ENCODE measurements at places on chromosomes 4 and X.

DNA sequence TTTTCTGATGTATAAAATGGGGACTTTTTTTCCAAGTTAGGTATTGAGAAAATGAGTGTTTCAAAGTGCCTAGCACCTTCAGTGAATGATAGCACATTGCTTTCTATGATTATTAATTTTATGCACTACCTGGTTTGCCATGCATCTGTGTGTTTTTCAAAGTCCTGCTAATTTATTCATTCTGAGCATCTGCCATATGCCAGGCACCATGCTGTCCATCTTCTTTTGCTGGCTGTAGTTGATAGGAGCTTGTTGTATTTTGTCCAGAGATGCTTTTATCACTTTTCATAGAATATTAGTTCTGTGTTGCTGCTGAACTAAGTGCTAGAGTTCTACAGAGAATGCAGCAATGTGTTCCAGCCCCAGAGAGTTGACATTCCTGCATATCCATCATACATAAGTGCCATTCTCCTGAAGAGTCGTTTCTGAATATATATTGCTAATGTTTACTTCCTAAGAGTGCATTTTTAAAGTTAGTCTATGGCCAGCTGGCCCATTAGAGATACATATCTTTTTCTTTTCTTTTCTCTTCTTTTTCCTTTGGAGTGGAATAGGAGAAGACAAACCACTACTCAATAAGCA is 49.0 kb upstream of the CLNK start:
- no peak for DNase-seq

- DNase-seq: no peak
These were observed 76.8 kb upstream of the PRPS1 start for GRCh38 chrX:107551546-107551945.

- no peak for DNase-seq
These were observed 49.8 kb downstream of the FGFRL1 start for GRCh38 chr4:1061056-1061700.

DNA sequence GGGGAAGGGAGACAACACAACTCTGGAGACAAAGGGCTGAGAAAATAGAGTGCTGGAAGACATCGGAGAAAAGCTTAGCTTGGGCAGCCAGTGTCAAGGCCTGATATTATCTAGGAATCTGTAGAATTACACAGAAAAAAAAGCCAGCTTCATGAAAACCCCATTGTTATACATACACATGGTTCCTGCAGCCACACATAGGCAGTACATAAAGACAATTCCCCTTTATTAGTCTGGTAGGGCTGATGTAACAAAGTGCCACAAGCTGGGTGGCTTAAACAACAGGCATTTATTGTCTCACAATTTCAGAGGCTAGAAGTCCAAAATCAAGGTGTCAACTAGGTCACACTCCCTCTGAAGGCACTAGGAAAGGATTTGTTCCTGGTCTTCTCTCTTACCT is 503.5 kb downstream of the MID1IP1 start:
- DNase-seq: no peak

DNA sequence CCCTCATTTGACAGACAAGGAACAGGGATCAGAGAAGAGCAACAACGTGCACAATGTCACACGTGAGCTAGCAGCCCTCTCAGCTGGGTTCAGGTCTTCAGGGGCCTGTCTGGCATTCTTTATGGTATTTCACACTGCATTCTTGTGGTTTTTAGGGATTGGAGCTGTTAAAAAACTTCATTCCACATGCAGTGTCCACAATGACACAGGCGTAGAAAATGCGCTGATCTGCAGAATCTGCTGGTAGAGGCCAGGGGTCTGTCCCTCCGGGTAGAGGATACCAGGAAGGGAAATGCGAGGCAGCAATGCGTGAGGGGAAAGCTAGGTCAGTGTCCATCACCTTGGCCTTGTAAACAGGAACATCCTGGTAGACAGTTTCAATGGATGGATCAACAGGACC is 36.6 kb downstream of the MAP7D3 start:
- DNase-seq: peak; percentile 92

GRCh38 chrX:346034-346813 is 27.6 kb upstream of the GTPBP6 start:
- peak; percentile 85 for DNase-seq

GRCh38 chrX:1261285-1261684 is 7.3 kb upstream of the CSF2RA start:
- no peak for DNase-seq

DNA sequence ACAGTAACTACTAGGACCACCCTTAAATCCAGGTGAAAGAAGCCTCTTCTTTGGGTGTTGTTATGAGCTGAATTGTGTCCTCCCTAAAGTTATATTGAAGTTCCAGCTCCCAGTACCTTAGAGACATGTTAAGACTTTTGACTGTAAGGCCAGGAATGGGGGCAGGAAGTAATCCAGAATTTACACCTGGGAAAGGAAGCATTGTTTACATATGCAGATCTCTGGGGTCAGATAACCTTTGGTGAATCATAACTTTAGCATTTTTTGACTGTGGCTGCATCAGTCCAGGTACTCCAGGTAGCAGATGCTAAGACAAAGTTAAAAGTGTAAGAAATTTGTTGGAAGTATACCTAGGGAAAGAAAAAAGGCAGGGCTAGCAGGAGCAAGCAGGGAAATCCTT is 104.9 kb upstream of the CENPE start:
- DNase-seq: no peak

GRCh38 chr4:32268863-32269262 is 1548.7 kb downstream of the PCDH7 start:
- no peak for DNase-seq

GRCh38 chr4:5992828-5993321 is 25.4 kb downstream of the C4orf50 start:
- no peak for DNase-seq

- no peak for DNase-seq
These were observed 107.1 kb downstream of the TMEM131L start for GRCh38 chr4:153573221-153573620.

GRCh38 chr4:38951598-38951997 is 80.6 kb downstream of the TMEM156 start:
- DNase-seq: no peak

GRCh38 chr4:155496294-155496626 is 119.5 kb upstream of the MAP9 start:
- DNase-seq: no peak

DNA sequence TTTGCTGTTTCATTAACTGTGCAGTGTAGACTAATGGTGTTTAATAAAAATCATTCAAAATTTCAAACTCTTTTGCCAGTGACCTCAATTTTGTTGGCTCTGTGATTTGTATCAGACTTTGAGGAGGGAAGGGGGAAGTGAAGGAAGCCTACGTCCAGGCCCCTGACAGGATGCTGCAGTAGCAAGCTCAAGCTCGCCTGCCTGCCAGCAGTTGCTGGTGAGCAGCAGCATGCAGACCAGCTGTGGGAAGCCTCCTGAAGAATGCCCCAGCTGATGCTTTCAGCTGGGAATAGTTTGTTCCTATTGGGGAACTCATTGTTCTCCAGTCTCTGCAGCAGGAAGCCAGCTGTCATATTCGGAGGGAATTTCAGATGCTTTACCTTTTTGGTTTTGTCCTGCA is 495.2 kb downstream of the AFF2 start:
- no peak for DNase-seq

DNA sequence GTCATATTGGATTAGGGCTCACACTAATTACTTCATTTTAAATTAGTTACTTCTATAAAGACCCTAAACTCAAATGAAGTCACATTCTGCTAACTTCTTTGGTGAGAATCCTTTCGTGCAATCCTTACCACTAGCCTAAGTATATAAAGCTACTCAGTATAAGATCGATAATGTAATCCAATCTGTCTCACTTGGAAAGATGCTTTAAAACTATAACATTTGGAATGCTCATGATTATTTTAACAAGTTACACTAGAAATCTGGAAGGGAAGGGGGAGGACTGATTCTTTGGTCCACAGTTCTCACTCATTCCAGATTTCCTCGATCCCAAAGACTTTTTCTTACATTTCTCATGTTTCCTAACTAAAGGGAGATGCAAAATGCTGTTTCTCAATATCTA is 336.4 kb upstream of the SLIT2 start:
- no peak for DNase-seq

DNA sequence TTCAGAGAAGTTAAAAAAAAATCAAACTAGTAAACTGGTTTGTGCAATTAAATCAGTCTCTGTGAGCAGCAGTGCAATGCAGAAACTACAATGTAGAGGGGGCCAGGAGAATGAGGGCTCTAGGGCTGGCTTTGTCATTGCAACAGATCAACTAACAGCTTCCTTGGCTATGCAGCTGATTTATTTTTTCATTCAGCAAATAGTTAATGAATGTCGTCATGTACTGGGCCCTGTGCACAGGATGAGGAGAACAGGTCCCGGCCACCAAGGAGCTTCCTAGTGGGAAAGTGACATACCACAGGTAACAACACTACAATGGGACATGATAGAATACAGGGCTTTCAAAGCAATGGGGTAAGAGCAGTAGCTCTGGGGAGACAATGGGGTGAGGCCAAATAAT is 190.1 kb downstream of the NSUN7 start:
- no peak for DNase-seq

GRCh38 chrX:72080150-72080549 is 51.6 kb downstream of the RTL5 start:
- no peak for DNase-seq

DNA sequence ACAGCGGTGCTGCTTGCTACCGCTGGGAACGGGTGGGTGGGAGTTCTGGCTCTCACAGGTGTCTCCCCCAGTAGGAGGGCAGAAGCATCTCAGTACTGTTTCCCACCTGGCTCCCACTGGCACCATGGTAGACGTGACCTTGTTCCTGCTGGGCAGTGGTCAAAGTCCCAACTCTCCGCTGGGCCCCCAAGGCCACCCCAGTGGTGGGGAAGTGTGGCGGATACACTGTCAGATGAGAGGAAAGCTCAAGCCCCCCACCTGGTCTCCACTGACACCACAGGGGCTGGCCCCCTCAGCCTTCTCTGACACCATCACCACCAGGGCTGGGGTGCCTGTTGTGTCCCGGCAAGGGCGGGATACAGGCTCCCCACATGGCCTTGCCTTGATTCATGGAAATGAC is 24.6 kb downstream of the LETM1 start:
- DNase-seq: no peak

GRCh38 chr4:149972407-149972806 is 105.8 kb upstream of the DCLK2 start:
- no peak for DNase-seq

DNA sequence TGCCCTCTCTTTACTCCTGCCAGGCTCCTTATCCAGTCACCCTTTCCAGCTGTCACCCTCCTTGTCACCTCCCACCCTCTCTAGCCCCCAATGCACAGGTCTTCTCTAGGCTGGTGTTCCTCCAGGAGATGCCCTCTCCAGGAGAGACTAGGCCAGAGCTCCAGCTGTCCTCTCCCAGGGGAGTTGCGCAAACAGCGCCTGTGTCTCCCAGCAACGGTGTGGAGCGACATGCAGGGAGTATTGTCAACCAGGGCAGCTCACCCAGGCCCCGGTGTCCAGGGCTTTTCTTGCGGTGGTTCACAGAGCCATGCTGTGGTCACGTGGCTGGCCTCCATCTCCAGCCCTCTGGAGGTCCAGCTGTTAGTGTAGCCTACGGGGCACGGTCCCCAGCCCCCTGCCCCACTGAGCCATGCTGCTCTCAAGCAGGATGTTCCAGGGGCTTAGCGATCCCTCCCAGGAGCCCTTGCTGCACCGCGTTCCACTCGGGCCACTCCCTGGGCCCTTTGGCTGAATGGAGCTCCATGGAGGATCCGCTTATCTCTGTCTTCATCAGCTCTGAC is 34.8 kb downstream of the CCNQ start:
- DNase-seq: no peak

- no peak for DNase-seq
These were observed 360.5 kb downstream of the MID1IP1 start for GRCh38 chrX:39161611-39162255.

DNA sequence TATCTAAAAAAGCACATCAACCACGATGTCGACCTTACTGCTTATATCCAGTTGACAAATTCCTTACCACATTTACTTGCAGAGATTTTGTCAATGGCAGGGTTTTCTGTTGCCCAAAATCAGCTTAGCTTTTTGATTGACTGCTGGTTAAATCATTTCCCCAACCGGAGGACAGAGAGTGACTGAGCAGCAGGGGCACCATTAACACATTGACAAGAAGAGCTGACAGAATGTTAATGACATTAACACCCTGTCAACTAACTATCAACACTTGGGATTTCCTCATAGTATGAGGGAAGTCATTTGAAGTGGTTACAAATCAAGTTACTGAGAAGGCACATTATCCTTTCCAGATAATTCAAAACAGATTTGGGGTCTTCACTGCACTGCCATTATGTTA is 368.4 kb downstream of the RPA4 start:
- DNase-seq: no peak

- no peak for DNase-seq
These were observed 6.0 kb upstream of the SOX3 start for GRCh38 chrX:140510895-140511295.

- DNase-seq: peak; percentile 95
These were observed 9.8 kb upstream of the ATP2B3 start for GRCh38 chrX:153507484-153508178.

- DNase-seq: no peak
These were observed 13.3 kb downstream of the MGARP start for GRCh38 chr4:139266583-139267257.

- DNase-seq: peak; percentile 75
These were observed 648.6 kb upstream of the AGA start for GRCh38 chr4:178090640-178091411.

DNA sequence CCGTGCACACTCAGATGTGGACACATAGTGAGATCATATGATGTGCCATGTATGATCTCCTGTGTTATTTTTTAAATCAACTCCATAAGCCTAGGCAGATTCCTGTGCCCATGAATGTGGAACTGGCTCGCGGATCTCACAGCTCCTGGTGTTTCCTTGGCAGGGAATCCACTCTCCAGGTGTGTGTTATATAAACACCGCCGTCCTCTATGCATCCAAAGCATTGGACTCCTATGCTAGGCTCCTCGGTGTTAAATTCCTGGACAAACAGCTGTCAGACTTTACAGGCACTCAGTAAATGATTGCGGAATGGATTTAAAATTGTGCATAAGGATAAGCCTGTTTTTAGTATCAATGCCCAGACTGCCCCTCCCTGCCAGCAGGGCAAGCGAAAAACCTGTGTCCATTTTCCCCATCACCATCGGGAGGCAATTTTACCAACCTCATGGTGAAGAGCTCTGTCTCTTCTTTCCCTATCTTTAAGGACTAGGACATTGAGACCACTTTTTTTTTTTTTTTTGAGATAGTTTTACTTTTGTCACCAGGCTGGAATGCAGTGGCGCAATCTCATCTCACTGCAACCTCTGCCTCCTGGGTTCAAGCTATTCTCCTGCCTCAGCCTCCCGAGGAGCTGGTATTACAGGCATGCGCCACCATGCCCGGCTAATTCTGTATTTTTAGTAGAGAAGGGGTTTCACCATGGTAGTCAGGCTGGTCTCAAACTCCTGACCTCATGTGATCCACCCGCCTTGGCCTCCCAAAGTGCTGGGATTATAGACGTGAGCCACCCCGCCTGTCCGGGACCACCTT is 23.6 kb upstream of the GPR78 start:
- no peak for DNase-seq

GRCh38 chrX:94977986-94978385 is 1304.0 kb downstream of the FAM133A start:
- no peak for DNase-seq

GRCh38 chr4:73943555-73943954 is 38.3 kb downstream of the PF4 start:
- no peak for DNase-seq

Data from osteocyte (in vitro differentiated cells).